ENCODE measurements at places on chromosomes 12 and 14.
A peak's percentile ranks its signal among the peaks of the same experiment; 100 is the strongest.

- DNase-seq, result no peak
These were observed 28.6 kb upstream of the RND1 start for GRCh38 chr12:48894271-48894670.

- DNase-seq, result no peak
These were observed 9.1 kb downstream of the NCOR2 start for GRCh38 chr12:124558313-124558712.

DNA sequence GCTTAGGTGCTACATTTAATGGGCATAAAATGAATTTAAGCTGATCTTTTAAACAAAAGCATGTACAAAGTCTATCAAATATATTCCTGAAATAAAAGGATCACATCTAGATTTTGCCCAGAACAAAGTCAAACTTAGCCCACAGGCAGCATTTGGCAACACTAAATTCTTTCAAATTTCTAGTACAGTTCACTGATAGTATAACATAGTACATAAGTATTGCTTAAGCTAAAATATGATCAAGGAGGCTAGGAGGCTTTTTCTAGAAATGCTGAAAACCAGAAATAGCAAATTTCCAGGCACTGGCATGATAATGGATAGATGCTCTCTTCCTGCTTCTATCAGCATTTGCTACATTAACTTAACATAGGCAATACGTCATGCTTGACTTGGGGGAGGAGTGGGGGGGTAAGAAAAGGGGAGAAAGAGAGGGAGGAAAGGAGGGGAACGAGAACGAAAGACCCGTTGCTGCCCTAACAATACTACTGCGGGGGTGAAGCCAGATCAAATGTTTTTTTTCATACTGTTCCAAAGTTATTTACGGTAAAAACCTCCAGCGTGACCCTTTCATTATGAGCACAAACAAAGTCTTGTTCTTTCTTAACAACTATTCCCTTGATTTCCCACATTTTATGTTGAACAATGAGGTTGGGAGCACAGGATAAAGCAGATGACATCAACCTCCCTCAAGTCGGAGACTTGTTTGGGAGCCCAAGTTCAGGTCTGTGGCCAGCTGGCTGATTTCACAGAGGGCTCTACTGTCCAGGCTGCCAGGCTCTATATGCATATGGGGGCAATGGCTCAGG, 10.6 kb downstream of the TMED10 start:
- DNase-seq, result no peak

GRCh38 chr14:61638595-61639387, 56.5 kb upstream of the HIF1A start:
- no peak for DNase-seq

DNA sequence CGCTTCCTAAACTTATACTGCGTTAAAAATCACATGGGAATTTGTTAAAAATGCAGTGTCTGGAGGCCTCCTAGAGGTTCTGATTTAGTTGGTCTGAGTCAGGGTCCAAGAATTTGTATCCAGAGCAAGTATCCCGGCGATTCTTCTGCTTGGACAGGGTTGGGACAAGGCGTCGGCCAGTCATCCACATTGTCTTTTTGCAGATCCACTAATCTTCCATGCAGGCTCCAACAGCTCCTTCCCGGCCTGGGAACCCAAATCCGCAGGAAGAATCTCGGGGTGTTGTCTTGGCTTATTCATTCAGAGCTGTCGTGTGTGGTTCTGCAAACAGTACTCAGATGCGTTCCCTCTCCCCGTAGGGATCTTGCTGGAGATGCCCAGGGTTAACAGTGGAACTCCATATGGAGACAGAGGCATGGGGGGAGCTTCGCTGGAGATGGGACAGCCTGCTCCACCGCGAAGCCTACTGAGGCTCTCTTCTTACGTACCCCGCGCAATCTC, 25.3 kb downstream of the GPRC5D start:
- DNase-seq, result no peak

DNA sequence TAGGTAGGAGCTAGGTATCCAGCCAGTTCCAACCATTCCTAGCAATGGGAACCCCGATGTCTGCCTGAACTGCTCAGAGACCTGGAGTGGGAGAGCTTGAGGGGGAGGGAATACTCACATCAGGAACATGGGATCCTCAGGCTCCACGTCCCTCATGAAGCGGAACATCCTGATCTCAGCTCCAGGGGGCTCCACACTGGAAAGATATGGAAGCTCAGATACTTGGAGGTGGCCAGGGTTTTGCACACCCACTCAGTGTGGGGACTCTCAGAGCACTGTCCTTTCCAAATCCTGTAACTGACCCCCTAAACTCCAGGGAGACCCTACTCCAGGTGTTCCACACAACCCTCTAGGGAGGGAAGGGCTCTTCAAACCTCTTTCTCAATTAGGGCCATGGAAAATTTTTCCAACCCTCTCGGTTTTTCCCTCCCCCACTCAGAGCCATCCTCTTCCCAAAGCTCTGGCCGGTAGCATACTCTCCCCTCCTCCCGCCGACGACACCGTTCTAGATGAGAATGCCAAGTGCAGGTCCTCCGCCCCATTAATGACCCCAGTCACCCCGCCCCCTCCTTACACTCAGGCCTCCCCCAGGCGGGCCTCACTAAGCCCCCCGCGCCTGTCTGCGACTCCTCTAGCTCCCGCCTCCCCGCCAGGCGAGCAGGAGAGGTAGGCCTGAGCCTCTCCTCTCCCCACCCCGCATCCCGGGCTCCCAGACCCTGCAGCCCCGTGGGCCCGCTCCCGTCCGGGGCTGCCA, 597 bp downstream of the MLF2 start:
- no peak for DNase-seq

DNA sequence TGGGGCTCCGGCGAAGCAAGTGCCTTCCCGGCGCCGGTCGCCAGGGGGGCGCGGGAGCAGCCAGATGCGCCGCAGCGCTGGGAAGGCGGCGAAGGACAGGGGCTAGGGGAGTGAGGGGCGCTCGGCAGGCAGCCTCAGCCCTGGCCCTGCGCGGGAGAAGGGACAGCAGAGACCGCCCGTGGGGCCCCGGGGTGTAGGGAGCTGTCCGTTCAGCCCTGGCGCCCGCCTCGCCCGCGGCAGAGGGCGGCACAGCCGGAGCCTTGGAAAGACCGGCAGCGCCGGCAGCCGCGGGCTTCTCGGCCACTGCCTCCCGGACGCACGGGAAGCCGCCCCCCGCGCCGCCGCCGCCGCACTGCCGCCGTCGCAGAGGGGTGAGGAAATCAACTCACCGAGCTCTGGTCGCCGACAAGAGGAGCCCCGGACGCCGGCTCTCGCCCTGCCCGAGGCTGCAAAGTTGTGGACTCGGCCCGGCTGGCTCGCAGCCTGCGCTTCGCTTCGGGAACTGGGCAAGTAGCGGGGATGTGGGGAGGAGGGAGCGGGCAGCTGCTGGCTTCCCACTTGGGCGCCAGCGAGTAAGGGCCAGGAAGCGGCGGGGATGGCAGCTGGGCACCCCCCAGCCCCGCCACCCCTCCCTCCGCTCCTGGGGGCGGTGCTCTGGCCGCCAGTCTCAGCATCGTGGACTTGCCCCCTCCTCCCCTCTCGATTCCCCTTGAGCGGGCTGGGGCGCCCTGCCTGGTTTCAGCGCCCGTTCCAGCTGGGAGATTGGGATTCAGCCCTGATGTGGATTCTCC, at the start of gene ZDHHC22:
ZDHHC22 (minus strand) TSS at position 578 of the 791 bp plus-strand sequence. CDS start 2,053 bp downstream, outside the sequence.
- DNase-seq, result no peak

DNA sequence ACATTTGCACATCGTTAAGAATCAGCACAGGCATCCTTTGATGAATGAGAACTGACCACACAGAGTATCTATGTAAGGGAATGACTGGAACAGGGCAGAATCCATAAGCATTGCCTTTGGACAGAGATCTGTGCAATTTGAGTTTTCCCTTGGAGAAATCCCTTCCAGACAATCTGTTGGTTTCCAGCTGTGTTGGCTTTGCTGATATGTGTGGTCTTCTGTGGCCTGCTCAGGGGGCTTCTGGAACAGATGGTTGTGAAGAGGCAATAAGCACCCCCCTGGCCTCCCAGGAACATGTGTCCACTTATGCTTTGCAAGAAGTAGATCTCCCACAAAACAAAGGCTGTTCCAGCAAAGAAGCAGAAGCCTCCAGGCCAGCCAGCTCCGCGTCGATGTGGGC, 111.4 kb upstream of the TMEM132C start:
- DNase-seq, result no peak

DNA sequence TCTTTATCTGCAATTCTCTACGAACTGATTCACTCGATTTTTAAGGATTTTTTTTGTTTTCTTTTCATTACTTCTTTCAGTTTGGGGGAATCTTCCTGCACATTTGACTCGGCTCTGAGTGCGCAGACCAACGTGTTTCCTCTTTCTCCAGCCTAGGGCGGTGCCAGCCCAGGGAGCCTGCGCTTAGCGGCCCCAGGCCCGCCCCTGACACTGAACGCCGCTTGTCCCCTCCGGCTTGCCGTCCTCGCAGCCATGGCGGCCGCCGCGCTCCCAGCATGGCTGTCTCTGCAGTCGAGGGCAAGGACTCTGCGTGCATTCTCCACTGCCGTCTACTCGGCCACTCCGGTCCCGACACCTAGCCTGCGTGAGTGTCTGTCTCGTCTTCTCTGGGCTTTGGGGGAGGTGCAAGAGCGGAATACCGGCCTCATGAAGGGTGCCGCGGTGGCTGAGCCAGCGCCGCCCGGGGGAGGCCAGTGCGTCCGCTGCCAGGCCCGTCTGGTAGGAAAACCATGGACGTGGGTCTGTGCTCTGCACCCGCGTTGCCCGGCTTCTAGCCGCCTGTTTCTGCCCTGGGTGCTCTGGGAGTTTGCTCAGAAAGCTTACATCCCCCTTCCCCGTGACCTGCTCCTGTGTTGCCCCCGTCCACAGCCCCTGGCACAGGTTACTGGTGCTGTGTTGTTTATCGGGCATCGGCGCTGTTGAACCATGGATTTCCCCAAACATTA, at the start of gene MRPS35:
MRPS35 (plus strand) TSS at position 241 of the 725 bp plus-strand sequence; CDS start at position 253, 12 bp downstream.
- DNase-seq, result peak; percentile 76

DNA sequence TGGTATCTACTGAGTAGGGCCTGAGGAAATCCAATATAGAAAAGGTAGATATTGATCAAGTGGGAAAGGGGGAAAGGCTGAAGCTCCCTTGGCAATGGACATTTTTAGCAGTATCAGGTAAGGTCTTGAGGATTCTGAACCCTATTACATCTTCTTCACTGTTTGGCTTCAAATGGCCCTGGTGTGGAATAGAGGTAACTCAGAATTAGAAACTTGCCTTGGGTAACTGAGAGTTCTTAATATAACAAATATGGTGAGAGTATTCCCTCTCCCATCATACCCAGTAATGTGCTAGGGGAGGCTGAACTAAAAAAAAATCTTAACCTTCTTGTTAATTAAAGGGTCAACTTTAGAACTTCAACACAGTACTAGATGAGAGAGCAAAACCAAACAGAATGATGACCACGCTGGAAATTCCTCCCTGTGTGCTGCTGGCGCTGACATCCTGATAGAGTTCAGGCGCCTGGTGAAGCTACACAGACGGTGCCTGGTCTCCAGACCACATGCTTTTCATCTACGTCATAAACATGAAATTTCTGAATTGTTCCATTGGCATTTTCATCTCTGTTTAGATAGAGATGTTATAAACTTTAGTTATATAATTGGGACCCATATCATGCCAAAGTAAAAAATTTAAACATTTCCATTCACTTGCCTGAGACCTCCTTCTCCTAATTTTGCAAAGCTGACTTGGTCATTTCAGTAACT, 128.3 kb downstream of the AKAP6 start:
- DNase-seq, result no peak

- no peak for DNase-seq
These were observed 2.3 kb downstream of the ANKRD9 start for GRCh38 chr14:102507081-102507856.

DNA sequence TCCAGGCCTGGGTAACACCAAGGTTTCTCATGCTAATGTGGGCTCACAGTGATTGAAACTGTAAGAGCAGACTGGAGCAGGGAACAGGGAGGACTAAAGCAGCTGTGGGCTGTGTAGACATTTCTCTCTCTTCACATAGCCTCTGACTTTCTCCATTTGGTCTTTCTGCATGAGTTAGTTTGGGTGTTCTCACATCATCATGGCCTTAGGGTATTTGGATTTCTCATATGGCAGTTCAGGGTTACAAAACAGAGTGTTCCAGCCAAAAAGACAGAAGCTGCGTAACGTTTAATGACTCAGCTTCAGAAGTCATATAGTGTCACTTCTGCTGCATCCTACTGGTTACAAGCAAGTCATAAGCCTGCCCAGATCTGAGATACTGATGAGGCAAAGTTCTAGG, 52.0 kb upstream of the OSBPL8 start:
- DNase-seq, result no peak

DNA sequence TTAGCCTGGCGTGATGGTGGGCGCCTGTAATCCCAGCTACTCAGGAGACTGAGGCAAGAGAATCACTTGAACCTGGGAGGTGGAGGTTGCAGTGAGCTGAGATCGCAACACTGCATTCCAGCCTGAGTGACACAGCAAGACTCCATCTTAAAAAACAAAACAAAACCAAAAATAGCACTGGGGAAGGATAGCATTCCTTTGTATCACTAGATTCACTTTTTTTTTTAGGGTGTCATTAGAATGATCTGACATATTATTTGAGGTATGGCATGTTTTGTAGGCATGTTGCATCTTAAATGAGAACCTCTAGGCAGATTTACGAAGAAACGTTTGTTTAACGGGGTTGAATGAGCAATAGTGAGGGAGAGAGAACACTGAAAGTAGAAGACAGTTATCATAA, 16.8 kb upstream of the FAR2 start:
- no peak for DNase-seq

DNA sequence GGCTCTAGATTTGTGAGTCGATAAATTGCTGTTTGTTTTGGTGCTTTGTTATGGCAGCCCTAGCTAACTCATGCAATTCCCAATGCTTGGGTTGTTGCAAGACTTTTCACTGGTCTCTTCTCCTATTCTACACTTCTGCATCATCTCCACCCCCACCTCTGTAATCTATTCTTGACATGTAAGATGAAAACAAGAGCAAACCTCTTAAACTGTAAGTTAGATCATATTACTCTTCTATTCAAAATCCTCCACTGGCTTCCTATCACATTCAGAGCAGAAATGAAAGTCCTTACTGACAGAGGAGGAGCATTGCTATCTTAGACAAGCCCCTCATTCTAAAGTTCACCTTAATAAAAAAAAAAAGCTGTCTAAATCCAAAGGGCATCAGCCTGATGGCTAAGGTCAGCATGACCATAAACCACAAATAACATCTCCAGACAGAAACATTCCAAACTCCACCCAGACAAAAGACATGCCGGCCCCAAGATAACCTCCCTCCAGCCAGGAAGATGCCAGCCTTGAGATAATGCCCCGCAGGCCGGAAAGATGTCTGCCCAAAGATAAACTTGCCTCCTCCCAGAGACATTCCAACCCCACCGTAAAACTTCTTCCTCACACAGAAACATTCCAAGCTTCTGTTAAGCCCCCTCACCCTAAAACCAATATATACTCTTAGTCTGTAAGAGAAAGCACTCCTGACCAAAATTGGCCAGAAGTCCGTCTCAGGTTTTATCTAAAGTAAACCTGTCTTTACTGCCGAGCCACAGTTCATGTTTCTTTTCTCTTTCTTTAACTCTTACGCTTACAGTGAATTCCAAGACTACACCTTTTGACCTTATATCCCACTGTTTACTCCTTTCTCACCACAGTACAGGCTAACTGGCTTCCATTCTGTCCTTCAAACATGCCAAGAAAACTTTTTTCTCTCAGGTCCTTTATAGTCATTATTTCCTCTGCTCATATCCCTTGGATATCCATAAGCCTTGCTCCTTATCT, 308.9 kb downstream of the KCNH5 start:
- no peak for DNase-seq

- no peak for DNase-seq
These were observed 19.6 kb upstream of the C12orf42 start for GRCh38 chr12:103515341-103515740.

Measured in activated naive CD4-positive, alpha-beta T cell (primary cell).